ENCODE measurements at places on chromosomes 6 and 20.

GRCh38 chr6:44023586-44024454, 103.4 kb downstream of the MRPL14 start:
- no peak for DNase-seq

DNA sequence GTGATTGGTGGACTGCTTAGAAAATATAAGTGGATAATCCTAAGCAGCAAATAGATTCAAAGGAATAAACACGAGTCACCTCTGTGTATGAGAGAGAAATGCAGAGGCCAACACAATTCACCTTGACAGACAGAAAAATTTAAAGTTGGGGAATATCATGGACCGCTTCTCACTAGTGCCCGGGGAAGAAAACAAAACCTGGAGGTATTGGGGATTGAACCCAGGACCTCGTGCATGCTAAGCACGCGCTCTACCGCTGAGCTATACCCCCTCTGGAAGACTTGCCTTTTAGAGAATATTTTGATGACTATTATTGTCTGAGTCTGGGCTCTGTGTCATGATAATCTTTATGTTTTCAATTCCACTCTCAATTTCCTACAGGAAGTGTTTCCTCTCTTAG, 111.9 kb downstream of the TRIM27 start:
- DNase-seq: no peak

GRCh38 chr6:35638679-35639078, 50.0 kb downstream of the FKBP5 start:
- no peak for DNase-seq

DNA sequence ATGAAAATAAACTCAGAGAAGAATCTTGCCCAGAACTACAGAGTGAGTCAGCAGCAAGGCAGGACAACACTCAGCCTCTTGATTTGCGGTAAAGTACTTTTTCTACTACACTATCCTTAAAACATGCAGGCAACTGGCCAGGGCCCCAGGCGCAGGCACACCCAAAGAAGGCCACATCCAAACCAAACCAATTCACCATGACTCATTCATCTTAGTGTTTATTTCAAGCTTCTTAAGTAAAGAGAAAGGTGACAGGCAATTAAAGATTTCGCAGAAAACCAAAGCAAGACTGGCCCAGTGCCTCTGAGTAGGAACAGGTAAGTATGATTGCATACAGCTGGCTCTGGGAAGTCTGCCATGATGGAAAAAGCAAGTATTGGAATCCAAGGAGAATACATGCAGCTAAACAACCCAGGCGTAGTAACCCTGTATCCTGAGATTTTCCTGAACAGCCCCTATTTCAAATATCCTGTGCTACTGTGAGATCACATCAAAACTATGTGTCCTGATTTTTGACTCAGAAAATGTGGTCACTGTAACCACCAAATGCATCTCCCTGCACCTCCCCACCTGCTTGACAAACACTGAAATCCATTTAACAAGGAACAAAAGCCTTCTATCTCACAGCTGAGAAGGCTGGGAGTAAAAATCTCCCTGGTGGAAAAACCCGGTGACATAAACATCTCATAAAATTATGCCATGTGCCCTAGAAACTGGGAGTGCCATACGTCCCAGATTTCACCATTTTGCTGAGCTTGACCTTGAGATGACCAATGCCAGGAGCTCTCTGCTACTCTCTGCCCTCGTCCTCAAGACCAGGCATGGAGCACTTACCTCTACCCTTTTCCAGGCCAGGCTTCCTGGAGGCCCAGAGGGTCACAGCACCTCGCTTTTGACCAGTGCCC, 12.4 kb downstream of the WFDC3 start:
- DNase-seq: no peak

- no peak for DNase-seq
Observed at GRCh38 chr6:130811932-130812331, 15.3 kb upstream of the SMLR1 start.

DNA sequence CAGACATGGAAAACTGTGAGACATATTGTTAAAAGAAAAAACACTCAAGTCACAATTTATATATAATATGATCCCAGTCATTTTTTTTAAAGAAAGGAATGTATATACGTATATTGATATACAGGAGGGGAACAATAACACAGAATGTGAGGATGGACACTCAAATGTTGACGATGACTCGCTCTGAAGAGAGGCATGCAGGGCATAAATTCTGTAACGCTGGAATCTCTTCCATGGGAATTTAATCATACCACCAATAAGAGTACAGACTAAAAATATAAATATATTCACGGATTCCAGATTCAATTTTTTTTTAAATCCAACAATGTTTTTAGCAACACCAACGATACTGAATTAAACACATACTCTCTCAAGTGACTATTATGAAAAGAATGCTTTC, 106.9 kb upstream of the CCDC28A start:
- no peak for DNase-seq

DNA sequence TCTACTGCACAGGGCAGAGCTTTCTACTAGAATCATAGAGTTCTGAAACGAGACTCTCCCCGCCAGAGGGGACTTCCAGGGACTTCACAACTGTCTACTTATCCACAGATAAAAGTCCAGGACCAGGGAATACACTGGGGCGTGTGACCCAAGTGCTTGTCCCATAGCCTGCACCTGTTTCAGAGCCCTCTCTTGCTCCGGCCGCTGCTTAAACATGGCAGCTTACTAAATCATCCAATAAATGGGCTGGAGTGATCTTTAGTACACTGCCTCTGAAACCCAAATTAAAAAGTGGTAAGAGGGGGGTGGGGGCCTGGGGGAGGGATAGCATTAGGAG, 8.9 kb upstream of the RAB44 start:
- DNase-seq: no peak

GRCh38 chr6:84093441-84094435, 60.2 kb downstream of the MRAP2 start:
- no peak for DNase-seq

- DNase-seq: no peak
Observed at GRCh38 chr20:59709636-59710035, 105.3 kb downstream of the PHACTR3 start.

- no peak for DNase-seq
Observed at GRCh38 chr20:23273776-23274175, 76.8 kb upstream of the NXT1 start.

DNA sequence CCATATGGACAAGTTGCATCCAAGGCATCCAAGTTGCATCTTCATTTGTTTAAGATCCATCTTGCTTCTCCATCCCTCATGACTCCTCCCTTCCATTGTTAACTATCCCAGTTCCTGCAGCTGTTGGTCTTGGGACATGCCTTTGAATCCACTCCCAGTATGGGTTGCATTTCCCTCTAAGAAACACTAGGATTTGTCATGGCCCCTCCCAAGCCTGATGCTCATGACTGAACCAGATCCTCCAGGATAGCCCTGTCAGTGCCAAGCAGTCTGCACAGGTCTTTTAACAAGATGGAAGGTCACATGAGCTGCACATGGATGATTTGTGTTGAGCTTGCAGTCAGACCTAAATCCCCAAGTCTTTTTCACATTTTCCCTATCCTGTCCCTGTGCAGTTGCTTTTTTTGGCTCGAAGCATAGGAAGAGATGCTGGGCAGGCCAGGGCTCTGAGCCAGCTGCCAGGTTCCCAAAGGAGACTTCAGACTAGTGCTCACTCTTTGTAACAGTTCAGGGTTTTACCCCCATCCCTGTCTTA, 4.2 kb downstream of the PPP2R5D start:
- DNase-seq: no peak

DNA sequence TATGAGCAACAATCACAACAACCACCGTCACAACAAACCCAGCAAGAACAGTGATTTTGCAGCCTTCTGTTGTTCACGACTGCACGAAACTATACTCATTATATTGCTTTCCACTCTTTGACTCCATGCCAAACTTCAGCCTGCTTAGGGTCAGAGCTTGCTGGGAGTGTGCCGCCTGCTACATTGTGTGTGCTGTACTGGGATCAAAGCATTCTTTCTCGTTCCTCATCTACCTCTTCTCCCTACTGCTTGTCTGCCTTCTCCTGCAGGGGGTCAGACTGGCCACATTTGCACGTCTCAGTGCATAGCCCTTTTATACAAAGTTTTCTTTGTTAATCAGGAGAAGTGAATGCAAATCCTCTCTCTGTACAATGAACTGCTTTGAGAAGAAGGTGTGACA, 401.6 kb upstream of the CITED2 start:
- no peak for DNase-seq

- DNase-seq: no peak
Observed at GRCh38 chr6:51720327-51720726, 367.1 kb downstream of the PKHD1 start.

GRCh38 chr6:110541701-110542309, 65.4 kb upstream of the SLC22A16 start:
- no peak for DNase-seq

- DNase-seq: peak; percentile 10
Observed at GRCh38 chr20:33812152-33812849, 1.2 kb downstream of the CHMP4B start.

- no peak for DNase-seq
Observed at GRCh38 chr6:10583509-10583901, 62.4 kb downstream of the GCNT2 start.

GRCh38 chr6:169215201-169215681, 38.4 kb downstream of the THBS2 start:
- no peak for DNase-seq

DNA sequence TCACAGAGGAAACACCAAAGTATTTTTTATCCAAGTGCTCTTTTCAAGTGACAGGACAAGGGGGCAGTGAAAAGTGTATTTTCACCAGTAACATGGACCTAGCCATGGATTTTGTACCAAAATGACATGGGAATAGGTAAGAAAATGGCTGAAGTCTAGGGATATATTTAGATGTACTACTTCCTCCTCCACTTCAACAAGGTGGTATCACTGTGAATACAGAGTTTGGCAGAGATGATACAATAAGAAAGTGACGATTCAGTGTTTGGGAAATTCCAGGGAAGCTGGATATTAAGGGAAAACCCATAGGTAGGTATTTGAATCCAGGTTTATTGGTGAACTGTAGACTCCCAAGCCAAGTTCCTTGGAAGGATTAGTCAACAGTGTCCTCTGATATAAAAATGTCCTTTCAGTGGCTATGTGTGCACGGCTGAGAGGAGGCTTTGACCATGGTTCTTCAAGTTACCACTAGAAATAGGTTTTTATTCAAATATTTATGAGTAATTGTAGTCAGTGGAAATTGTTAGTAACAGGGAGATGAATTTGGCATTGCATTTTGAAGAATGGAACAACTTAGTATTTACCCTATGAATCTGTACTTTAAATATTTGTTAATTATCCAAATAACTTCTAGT, 356.0 kb upstream of the CITED2 start:
- DNase-seq: no peak

DNA sequence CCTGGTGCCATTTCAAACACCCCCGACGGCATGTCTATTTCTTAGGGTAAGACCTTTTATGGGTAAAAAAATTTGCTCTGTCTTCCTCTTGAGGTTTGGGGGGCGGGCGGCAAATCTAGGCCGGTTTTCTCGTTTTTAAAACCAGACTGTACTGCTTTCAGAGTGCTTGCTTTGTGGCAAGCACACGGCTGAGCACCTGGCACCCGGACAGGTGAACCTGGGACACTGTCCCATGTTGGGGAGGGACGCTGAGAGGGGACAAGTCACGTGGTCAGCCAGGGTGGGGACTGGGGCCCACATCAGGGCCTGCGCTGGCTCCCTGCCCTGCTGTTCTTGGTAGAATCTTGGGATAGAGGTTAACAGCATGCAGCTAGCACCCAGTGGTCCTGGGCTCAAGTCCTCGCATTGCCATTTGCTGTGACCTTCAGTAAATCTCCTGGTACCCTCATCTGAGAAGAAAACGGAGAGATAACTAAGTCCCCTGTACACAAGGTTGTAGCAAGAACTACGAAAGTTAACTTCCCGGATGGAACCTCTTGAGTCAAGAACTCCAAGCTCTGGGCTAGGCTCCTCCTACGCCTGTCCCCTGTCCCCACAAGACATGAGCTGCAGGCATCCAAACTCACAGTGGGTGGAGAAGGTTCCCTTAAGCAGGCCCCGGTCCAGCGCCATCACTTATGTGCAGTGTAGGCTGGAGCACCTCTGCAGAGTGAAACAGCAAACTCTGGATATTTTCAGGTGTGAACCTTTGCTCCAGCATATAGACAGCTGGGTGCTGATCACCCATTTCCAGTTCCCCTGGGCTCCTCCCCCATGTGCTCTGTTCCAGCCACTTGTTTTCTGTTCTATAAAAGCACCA, 41.7 kb downstream of the PMEPA1 start:
- DNase-seq: no peak

GRCh38 chr20:17961587-17961940, 7.0 kb downstream of the SNX5 start:
- DNase-seq: no peak

DNA sequence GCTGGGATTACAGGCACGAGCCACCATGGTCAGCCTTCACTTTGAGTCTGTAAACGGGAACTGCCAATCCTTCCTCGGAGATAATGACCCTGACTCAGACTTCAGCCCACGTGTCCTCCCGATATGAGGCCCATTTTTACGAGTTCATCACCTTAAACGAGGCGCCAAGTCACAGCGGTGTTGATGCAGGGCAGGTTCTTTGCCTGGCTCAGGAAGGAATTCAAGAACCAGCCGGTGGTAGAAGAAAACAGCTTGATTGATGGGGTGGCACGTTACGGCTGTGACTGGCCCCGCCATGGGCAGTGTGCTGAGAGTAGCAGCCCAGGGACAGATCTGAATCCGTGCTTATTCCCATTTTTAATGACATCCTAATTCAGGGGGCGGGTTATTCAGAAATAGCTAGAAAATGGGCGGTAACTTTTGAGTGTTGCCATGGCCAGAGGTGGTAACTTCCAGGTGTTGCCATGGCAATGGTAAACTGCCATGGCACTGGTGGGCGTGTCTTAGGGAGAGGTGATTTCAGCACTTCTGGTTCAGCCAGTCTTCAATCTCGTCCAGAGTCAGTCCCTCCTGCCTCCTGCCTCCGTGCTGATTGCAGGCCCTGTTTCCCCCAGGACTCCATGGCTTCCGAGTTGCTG, 9.1 kb upstream of the MAP1LC3A start:
- DNase-seq: no peak

- no peak for DNase-seq
Observed at GRCh38 chr6:66556936-66557335, 849.9 kb upstream of the EYS start.

- DNase-seq: no peak
Observed at GRCh38 chr20:60584221-60584620, 626.0 kb downstream of the CDH26 start.

- DNase-seq: no peak
Observed at GRCh38 chr6:137728386-137729349, 138.4 kb upstream of the TNFAIP3 start.

GRCh38 chr6:98824162-98824901, 10.0 kb upstream of the POU3F2 start:
- DNase-seq: no peak

- no peak for DNase-seq
Observed at GRCh38 chr6:133959667-133960368, 6.8 kb downstream of the TBPL1 start.

- peak; percentile 23 for DNase-seq
Observed at GRCh38 chr6:166512567-166512966, 73.9 kb downstream of the RAMACL start.

DNA sequence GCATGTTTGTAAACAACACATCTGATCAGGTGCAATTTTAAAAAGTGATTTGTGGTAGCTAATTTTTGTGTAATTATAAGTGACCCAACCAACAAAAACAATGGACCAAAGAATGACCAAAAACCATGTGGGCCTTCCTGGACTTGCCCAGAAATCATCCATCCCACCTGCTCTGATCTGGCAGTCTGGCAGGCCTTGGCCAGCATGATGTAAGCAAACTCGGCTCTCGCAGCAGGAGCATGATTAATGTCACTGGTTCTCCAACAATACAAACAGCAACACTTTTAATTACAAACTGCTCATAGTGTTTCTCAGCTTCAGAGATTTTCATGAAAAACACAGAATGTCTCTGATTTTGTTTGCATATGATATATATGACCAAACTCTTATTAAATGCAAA, 16.1 kb downstream of the TP53INP2 start:
- DNase-seq: no peak

- no peak for DNase-seq
Observed at GRCh38 chr20:50281831-50282591, 91.4 kb downstream of the CEBPB start.
